ENCODE measurements at places on chromosomes 2 and 18.

DNA sequence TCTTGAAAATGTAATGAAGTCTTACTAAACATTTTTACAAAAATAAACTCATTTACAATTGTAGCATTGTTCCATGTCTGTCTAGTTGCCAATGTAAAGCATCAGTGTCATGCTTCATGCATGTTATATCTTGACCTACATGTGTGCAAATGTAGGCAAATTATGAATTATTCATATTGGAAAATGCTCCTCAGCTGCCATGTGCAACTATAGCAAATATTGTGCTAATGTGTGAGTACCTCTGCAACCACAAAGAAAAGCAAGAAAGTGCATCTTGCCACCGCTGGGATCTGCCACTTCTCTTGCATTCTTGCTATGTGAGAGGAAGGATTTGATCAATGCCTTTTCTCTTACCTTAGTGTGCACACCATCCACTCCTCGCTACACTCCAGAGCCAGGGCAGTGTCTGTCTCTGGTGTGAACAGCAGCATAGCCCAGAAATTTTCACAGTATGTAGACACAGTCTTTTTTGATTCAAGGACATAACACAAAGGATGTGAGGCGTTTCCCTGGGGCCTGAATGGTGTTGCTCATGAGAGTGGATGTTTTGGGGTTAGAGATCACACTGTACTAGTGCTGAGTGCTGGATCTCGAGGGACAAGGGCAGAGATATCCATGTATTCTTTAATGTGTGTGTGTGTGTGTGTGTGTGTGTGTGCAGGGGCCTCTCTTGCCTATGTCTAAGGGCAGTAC, 47.6 kb upstream of the HAAO start:
- DNase-seq, result no peak

DNA sequence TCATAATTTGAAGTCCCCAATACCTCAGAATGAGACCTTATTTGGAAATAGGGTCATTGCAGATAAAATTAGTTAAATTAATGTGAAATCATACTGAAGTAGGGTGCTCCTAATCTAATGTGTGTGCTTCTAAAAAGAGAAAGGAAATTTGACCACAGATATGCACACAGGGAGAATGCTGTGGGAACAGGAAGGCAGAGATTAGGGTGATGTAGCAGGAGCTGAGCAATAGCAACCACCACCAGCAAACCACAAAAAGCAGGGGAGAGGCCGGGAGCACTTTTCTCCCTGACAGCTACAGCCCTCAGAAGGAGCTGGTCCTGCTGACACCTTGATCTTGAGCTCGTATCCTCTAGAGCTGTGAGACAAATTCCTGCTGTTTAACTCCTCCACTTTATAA, 24.6 kb upstream of the SCG2 start:
- DNase-seq, result no peak

DNA sequence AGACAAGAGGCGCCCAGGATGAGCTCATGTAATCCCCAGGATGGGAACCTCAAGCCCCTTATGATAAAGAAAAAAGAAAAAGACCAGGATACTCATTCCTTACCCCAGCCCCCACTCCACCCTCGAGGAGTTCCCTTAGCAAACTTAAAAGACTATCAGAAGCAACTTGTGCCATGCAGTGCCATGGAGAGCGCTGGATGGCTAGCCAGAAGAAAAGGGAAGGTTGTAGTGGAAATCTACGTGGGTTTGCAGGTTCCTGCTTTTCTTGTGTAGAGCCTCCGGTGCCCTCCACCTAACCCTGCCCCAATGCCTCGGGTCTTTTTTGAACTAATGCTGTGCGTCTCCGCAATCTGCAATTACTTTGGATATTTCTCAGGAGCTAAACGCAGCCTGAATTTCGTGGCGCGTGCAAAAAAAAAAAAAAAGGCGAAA, 16.2 kb upstream of the BCL11A start:
- no peak for DNase-seq

DNA sequence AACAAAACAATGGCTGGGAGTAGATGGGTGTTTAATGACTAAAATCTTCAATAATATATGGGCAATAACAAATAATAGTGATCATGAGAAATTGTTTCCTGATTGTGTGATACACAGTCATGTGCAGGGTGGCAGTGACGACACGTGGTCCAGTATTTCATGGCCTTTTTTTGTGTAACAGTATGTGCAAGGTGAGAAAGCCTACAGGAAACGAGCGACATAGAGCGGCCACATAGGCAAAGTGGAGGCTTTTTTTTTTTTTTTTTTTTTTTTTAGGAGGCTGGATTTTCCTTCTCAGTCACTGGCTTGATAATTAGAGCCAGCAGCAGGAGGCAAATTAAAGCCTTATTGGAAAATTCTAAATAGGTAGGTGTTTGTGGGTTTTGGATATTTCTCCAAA, 123.7 kb downstream of the MYO3B start:
- DNase-seq, result no peak

- no peak for DNase-seq
Measured at GRCh38 chr18:41938445-41938844, 16.6 kb upstream of the PIK3C3 start.

GRCh38 chr2:185255566-185255965, 483.0 kb upstream of the FSIP2 start:
- DNase-seq, result no peak

GRCh38 chr18:10822456-10822855, 296.6 kb downstream of the NAPG start:
- DNase-seq, result no peak

DNA sequence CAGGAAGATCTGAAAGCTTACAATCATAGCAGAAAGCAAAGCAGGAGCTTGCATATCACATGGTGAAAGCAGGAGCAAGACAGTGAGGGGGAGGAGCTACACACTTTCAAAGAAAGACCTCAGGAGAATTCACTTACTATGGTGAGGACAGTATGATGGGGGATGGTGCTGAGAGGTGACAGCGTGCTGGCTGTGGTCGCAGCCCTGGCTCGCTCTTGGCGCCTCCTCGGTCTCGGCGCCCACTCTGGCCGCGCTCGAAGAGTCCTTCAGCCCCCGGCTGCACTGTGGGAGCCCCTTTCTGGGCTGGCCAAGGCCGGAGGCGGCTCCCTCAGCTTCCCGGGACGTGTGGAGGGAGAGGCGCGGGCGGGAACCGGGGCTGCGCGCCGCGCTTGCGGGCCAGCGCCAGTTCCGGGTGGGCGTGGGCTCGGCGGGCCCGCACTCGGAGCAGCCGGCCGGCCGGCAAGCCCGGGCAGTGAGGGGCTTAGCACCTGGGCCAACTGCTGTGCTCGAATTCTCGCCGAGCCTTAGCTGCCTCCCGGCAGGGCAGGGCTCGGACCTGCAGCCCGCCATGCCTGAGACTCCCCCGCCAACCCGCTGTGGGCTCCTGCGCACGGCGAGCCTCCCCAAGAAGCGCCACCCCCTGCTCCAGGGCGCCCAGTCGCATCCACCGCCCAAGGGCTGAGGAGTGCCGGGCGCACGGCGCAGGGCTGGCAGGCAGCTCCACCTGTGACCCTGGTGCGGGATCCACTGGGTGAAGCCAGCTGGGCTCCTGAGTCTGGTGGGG, 131.9 kb upstream of the SPATS2L start:
- no peak for DNase-seq

DNA sequence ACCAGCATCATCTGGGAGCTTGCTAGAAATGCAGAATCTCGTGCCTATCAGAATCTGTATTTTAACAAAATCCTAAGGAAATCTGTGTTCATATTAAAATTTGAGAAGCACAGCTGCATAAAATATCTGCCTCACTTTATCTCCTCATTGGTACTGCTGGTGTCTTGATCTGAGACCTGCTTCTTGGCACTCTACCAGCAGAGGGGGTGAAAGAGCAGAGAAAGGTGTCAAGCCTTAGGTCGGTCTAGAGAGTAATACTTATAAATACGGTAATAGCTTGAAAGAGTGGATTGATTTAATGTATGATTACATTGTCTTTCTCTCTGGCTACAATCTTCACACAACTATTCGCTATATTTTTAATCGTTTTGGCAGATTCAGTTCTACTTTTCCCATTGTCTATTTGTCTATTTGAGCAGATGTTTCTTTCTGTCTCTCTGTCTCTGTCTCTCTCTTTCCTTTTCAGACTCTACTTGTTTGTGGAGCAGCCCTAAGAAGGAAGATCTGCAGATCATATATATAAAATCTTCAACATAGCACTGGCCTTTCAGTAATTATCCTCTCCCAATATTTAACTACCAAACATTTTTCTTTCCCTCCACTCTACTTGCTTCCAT, 1.7 kb upstream of the GCG start:
- peak; percentile 28 for DNase-seq

GRCh38 chr2:20542746-20543468, 96.0 kb downstream of the RHOB start:
- DNase-seq, result no peak

GRCh38 chr2:197939787-197940186, 135.4 kb downstream of the PLCL1 start:
- DNase-seq, result no peak

- no peak for DNase-seq
Measured at GRCh38 chr18:63775166-63775730, at the start of gene SERPINB7. Gene SERPINB7 (plus strand): TSS chr18:63775418. CDS start chr18:63782373, 6,955 bp downstream.

- no peak for DNase-seq
Measured at GRCh38 chr2:100403722-100404121, 13.7 kb downstream of the CHST10 start.

GRCh38 chr2:16125614-16126516, 185.5 kb downstream of the MYCN start:
- no peak for DNase-seq

GRCh38 chr2:156038021-156038420, 294.5 kb downstream of the NR4A2 start:
- DNase-seq, result no peak

DNA sequence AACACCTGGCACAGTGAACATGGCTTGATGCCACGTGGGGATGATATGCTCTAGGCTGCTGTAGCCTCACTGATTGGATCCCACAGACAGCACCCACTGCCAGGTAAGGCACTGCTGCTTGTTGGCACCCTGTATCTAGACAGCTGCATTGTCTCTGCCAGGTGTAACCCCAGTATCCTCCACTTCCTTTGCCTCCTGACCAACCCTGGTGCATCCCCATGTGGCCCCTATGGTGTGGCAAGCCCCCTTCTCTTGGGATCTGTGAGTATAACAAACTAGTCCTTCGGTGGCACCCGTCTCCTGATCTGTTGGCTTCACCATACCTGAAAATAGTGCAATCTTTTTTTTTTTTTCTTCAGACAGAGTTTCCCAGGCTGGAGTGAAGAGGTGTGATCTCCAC, 11.1 kb downstream of the TEX51 start:
- DNase-seq, result no peak

GRCh38 chr2:88448248-88448647, 4.2 kb downstream of the FOXI3 start:
- no peak for DNase-seq

GRCh38 chr2:122156176-122156890, 400.9 kb downstream of the TSN start:
- no peak for DNase-seq

DNA sequence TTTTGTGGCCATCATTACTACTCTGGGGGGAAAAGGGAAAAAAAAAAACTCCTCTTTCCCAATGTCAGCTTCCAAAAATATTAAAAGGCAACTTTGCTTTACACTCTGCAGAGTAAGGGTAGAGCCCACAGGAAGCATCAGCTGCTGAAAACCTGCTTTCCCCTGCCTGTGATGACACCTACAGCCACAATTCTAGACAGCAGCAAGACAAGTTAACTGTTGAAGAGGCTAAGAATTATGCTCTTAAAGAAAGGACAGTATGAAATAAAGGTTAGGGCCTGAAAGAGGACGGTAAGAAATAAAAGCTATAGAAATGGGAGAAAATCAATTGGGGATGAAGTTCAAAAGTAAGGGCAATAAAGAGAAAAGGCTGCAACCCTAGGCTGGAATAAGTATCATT, 3.0 kb downstream of the PDE11A start:
- DNase-seq, result no peak

- DNase-seq, result no peak
Measured at GRCh38 chr2:238097988-238098871, 1.9 kb upstream of the ESPNL start.

DNA sequence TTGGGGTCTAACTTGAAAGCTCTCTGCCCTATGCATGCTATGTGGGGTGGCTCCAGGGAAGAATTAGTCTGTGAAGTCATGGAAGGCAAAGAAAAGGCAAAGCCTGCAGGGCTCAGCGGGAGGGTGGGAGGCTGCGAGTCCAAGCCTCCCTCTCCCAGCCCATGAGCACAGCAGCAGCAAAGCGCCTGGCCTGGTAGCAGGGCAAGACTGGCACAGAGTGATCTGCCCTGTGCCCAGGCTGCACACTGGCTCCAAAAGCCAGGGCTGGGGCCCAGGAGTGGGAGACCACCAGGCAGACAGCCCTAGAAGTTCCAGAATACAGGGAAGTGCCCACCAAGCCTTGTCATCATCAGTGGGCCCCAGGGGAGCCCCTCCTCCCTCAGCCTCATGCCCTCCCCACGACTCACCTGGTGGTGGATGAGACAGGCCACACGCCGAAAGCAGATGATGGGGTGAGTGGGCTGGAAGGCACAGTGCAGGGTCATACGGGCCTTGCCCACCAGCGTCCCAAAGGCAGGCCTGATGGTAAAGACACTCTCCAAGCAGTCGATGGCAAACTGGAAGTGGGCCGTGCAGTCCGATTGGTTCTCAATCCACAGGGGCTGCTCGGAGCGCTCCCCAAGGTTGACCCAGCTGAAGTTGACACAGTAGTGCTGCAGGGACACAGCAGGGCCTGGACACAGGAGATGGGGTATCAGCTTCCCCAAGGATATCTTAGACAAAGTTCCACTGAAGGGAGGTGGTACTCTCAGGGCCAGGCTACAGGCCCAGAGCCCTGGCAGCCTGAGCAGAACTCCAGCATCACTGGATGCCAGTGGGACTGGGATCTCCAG, 12.1 kb downstream of the CFAP65 start:
- DNase-seq, result no peak

- no peak for DNase-seq
Measured at GRCh38 chr2:67048314-67048713, 348.8 kb upstream of the ETAA1 start.

DNA sequence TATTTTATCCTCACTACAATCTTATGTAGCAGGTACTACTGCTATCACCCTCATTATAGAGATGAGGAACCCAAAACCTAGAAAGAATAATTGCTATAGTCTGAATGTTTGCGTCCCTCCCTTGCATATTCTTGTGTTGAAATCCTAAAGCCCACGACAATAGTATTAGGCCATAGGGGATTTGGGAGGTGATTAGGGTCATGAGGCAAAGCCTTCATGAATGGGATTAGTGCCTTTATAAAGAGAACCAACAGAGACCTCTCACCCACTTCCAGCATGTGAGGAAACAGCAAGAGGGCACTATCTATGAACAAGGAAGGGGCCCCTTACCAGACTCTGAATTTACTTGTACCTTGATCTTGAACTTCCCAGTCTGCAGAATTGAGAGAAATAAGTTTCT, 500.3 kb upstream of the FAM98A start:
- no peak for DNase-seq

All from NCI-H2081 treated with DMSO at 0.1 percent for 48 hours (cell line).